SW480 (cell line): ENCODE measurements at places on chromosomes 4 and X.

DNA sequence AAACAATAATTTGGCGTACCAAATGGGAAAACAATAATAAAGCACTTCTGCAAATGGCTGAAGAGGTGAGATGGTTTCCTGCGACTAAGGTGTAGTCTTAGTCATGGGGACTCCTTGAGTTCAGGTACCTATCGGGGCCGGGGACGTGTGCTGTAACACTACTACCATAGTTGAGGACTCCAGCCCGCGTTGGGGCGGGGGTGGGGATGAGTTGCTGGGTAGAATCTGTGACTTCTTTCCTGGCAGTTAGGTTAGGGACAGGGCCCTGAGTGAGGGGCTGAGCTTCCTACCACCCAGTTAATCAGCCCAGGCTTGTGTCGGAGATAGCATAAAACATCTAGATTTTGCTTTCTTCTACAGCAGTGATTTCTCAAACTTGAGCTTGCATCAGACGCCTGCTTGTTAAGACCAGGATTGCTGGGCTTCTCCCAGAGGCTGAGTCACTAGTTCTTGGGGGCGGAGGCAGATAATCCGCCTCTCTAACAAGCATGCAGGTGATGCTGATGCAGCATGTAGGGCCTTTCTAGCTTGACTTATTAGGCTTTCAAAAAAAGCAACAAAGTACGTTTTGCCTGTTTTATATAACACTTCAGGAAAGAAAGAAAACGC, 30.2 kb downstream of the RBBP7 start:
- DNase-seq, result peak; percentile 25

GRCh38 chr4:3710451-3711182, 55.6 kb upstream of the ADRA2C start:
- no peak for DNase-seq

- DNase-seq, result no peak
These were observed 92.7 kb downstream of the TBL1X start for GRCh38 chrX:9557521-9557920.

DNA sequence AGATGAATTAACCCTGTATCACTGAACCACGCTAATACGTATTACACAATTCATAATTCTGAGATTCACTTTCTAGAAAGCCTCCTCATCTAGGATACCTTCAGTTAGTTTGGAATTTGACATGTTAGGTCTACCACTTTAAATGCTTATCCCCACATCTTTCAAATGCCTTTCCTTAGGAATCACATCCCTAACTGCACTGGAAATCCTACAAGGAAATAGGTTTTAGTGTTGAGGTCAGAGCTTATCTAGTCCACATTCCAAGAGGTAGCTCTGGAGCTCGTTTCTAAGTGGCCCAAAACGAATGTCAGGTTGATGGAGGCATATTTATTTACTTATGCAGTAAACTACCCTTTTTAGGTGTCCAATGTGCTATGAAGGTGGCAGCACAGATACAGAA, 18.0 kb downstream of the PDHA1 start:
- no peak for DNase-seq

DNA sequence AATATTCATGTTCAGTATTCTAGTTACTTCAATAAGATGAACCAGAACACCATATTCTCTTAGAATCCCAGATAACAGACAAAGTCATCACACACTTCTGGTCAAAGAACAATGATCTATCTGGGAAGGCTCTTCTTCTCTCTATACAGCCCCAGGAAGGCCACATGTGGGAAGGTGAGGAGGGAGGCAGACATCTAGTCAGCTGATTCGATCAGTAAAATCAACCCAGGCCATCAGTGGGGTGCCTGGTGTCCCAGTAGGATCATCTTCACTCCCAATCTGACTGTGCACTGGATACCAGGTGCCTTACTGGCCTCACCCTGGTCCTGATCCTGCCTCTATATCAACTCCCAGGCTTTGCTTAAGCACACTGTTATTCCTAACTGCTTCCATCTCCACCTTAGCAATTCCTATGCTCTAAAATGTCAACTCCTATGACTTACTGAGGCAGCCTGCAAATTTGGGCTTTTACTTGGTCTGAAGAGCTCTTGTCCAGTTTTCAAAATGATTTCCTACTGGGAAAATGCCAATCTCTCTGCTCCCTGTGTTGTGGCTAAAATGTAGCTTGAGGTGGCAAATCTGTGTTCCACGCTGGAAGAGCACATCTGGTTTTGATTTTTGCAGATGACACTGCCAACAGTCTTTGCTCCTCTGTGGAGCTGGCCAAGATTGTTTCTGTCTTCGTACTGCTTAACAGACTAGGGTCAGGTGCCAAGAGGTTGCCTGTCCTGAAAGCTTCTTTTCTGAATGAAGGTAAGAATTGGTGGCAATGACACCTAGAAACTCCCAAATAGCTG, 128.7 kb downstream of the MGST2 start:
- DNase-seq, result no peak

DNA sequence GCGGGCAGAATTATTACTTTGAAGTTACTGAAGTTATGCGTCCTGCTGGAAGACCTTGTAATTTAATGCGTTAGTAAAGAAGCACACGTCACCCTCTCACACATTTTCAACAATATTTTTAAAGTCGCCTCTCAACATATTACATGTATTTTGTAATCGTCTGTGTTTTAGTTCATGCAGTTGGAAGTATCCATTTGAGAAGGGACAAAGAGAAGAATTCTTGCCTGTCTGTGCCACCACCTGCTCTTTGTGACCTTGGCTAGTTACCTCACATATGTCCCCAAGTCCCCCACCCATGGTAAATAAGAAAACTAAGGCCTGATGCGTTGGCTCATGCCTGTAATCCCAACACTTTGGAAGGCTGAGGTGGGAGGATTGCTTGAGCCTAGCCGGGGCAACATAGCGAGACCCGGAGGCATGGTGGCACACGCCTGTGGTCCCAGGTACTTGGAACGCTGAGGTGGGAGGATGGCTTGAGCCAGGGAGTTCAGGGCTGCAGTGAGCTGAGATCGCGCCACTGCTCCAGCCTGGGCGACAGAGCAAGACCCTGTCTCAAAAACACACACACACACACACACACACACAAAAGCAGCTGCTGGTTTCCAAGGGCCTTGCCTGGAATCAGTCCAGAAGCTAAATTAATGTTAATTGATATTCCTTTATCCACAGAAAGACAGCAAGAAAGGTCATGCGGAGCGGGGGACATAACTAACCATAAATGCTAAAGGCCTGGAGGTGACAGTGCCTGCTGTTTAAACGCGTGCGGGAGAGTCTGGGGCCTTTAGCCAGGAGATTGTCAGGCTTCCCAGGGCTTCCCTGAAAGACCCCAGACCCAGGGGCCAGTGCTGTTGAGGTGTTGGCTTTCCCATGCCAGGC, 811 bp downstream of the TMEM187 start:
- no peak for DNase-seq

DNA sequence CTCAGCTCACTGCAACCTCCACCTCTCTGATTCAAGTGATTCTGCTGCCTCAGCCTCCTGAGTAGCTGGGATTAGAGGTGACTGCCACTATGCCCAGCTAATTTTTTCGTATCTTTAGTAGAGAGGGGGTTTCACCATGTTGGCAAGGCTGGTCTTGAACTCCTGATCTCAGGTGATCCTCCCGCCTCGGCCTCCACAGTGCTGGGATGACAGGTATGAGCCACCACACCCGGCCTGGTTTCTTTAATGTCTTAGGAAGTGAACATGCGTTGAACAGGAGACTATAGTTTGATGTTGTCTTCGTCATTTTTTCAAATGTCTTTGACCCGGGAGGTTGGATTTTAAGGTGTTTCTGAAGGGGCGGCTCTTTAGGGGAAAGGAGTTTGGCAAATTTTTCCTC, 91.0 kb downstream of the DHRSX start:
- no peak for DNase-seq

DNA sequence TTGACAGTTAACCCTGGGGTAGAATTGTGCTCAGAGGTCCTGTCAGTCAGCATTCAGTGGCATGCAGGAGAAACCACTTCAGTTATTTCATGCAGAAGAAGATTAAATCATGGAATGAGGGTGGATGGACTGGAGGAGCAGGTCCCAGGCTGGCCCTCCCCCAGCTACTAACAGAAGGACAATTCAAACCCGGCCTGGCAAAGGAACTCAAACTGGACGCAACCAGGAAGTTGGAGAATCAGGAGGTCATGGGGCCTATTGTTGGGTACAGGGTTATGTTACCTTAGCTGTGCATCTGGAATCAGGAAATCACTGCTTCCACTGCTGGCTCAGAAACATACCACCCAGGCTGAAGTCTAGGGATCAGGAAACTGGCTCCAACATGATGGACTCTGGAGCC, 121.4 kb downstream of the GPAT3 start:
- DNase-seq, result no peak

- DNase-seq, result no peak
These were observed 4.5 kb downstream of the UBA1 start for GRCh38 chrX:47198026-47198686.

GRCh38 chrX:5870238-5870637, 358.4 kb downstream of the NLGN4X start:
- no peak for DNase-seq

GRCh38 chr4:14958436-14958835, 43.8 kb upstream of the CPEB2 start:
- peak; percentile 1 for DNase-seq

DNA sequence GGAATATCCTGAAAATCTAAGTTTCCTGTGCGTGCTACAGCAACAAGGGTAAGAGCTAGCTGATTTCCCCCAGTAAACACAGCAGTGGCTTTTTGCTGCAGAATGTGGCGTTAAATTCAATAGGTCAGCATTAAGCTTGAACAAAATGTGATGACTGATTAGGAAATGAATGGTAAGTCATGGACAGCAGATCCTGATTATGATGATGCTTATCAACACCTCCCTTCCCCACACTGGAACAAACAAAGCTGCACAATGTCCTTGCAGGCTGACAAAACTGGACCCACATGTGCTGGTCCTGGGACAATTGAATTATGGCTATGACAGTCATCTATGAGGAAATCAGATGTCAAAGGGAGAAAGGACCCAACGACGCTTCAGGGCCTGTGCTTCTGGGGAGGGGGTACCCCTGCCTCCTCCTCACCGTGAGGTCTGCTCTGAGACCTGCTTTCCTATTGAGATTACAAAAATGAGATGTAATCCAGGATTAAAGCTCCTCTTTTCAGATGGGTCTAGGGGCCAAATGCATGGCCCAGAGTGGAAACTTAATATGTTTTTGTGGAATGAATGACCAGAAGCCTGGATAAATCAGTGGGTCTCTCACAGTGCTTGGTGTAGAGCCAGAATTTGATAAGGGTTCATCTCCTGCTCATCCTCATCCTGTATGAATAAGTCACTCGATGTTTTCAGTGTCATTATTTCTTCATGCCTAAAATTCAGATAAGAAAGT, 32.0 kb upstream of the BOD1L1 start:
- DNase-seq, result no peak

- no peak for DNase-seq
These were observed 123.2 kb downstream of the FHIP1A start for GRCh38 chr4:151532001-151532708.

DNA sequence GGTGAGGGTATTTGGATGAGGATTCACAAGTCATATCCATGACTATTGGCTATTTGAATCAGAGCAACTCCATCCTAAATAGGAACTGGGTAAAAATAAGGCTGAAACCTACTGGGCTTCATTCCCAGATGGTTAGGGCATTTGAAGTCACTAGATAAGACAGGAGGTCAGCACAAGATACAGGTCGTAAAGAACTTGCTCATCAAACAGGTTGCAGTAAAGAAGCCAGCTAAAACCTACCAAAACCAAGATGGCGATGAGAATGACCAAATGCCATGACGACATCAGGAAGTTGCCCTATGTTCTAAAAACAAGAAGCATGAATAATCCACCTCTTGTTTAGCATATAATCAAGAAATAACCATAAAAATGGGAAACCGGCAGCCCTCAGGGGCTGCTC, 224.9 kb downstream of the PACRGL start:
- DNase-seq, result no peak

DNA sequence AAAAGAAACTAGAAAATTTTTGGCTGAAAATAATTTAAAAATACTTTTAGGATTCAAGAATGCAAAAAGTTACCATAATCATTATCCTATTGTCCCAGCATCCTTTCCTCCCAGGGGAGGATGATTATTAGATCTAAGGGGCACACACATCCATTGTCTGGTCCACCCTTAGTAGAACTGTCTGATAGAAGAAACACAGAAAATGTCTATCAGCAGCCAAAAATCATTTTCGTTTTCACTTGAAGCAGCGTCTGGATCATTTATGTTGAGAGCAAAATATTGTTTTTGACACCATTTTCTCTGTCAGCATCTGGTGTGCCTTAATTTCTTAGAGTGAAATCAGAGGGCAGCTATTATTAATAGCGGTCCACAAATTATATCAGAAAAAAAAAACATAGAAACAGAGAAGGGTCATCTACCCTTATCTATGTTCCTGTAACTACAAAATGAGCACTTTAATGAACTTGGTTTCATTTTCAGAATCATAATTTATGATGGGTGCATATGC, 446.3 kb downstream of the TRAM1L1 start:
- DNase-seq, result no peak

DNA sequence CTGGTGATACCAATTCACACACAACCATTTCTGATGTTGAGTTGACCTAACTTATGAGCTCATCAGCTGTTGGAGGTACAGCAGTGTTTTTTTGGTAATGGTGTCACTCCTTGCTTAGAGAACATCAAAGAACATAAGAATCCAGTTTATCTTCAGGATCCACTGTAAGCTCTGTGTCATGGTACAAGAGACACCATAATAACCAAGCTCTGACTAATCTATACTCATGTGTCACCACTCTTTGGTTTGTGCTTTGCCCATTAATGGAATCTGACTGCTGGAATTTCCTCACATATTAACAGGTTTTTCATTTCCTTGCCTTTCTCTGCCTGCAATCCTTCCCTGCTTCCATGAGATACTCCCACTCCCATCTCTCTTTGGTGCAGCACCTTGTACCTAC, 735.1 kb upstream of the LCORL start:
- DNase-seq, result no peak

DNA sequence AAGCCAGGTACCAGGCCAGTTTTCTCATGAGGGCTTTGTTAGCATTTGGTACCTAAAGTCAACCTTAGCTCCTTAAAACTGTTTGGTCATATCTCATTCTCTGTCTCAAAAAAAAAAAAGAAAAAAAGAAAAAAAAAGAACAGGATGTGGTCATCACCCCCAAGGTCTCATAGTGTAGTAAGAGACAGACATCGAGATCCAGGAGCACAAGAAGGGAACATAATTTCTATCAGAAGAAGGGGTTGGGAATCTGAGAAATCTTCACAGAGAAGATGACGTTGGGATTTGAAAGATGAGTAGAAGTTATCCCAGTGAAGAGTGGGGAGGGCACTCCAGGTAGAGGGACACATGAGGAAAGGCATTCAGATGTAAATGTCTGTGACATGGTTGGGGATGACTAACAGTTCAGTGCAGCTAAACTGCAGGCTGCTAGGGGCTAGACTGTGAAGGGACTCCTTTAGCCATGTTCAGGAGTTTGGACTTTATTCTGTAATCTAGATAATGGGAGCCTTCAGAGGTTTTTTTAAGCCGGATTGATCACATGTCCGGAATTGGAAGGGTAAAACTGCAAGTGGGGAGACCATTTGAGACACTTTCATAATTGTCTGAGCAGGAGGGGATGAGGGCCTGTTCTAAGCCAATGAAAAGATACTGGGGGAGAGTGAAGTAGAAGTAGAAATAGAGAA, 26.9 kb upstream of the GJB1 start:
- no peak for DNase-seq

GRCh38 chr4:80781431-80781830, 249.1 kb upstream of the BMP3 start:
- DNase-seq, result no peak

- peak; percentile 55 for DNase-seq
These were observed 62.8 kb downstream of the PPP1R2C start for GRCh38 chrX:42714981-42715700.

- DNase-seq, result no peak
These were observed 19.0 kb downstream of the ATP8A1 start for GRCh38 chr4:42637867-42638266.
